NB4 (cell line): ENCODE measurements at places on chromosomes 11 and 22.

DNA sequence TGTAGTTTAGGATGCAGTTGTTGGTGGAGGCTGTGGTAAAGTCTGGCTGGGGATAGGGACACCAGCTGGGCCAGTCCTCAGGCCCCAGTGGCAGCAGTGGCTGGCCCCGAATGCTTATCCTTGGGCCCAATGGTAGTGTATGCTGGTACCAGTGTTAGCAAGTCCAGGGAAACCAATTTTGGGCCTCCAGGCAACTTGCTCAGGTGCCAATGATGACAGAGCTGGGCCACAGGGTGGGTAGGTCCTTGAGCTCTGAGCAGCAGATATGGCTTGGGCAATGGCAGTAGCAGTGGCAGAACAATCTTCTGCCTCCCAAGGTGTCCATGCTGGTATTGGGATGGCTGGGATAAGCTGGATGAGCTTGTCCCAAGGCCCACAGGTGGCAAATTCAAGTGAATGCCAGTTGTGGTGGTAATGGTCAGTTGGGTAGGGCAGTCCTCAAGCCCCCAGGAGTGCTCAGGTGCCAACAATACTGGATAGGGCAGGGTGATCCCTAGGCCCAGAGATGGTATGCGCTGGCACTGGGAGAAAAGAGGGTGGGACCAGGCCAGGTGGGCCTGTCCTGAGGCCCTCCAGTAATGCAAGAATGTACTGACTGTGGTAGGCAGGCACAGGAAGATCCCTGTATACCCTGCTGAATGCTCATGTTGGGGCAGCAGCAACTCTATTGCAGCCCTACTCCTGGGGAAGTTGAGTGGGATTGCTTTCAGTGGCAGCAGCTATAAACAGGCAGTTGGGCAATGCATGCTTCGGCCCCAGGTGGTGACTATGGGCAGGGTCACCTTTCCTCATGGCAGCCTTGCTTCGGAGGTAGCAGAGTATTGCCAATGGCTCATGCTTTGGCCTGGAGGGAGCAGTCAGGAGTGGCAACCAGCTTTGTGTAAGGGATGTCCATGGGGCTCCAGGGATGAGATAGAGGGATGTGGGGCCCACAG is 54.7 kb downstream of the KCNQ1OT1 start:
- DNase-seq: no peak

DNA sequence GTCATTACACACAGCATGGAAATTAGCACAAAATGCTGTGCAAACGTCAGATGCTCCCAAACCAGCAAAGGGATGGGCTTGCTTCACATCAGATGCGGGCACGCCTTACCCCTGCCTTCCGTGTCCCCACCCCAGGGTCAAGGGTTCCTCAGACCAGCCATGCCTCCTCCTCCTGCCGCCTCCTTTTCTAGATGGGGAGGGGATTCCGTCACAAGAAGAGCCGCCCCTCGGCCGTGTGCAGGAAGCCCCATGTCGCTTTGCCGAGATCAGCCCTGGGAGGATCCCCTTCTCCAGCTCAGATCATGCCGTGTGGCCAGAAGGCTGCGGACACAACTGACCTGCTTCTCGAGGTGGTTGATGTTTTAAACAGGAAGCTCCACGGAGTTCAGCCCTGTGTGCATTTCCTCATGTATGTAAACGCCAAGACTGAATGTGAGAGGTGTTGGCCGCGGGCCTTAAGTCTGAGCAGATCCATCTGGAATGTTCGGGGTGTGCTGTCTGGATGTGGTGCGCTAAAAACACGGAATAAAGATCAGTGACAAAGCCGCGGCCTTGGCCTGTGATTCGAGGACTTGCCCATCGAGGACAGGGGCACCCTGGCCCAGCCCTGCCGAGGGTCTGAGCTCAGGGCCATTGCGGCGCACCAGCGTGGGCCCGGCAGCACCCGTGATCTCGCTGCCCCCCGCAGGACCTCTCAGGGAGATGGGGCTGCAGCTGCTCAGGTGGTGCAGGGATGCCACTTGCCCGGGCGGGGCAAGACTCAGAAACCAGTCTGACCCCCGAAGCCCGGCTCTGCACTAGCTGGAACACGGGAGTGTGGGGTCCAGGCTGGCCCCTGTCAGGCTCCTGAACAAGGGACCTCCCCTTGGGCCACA is 412.9 kb downstream of the TBC1D22A start:
- DNase-seq: no peak

DNA sequence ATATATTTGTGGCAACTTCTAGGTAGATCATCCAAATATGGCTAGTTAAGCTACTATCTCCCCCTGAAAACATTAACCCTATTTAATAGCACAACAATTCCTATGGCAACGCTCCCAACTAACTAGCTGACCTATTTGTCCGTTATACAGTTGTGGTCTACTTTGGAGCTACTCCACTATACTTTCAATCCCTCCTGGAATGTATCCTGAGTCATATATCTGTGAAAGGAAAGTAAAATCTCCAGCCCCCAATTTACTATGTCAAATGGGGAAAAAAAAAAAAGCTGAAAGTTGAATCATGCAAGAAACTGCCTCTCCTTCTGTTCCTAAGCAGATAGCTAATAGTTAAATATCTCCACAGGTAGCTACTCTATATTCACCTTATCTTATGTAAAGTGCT is 128.5 kb downstream of the CD44 start:
- no peak for DNase-seq

GRCh38 chr22:20413217-20414058 is 19.5 kb downstream of the ZNF74 start:
- no peak for DNase-seq

DNA sequence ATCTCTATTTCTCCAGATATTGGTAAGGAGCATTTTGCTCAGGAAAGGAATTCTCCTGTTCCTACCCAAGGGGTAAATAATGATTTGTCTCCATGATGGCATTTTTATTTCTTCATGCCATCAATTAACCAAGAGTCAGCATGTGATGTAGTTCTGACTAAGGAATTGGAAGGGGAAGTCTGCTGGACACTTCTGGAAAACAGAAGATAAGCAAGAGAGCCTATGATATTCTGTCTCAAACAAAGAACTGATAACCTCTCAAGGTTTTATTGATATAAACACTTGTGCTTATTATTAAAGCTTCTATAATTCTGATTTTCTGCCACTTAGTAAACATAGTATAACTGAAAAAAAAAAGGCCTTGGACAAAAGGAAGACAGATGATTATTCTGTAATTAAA is 673.0 kb upstream of the CHORDC1 start:
- no peak for DNase-seq

DNA sequence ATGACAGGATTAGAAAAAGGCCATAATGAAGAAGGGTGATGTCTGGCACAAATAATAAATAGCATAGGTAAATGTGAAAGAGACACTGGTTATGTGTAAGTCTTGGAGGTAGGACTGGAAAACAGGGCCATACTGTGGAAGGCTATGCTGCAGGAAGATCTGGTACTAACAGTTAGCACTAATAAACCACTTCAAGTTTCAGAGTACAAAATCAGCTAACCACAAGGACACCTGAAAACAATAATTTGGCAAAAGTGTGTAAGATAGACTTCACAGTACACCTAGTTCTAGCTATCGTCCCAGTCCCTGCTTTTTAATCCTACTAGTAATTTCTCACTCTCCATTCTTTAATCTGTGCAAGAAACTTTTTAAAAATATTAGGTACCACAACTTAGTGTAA is 44.3 kb downstream of the CWF19L2 start:
- DNase-seq: no peak

DNA sequence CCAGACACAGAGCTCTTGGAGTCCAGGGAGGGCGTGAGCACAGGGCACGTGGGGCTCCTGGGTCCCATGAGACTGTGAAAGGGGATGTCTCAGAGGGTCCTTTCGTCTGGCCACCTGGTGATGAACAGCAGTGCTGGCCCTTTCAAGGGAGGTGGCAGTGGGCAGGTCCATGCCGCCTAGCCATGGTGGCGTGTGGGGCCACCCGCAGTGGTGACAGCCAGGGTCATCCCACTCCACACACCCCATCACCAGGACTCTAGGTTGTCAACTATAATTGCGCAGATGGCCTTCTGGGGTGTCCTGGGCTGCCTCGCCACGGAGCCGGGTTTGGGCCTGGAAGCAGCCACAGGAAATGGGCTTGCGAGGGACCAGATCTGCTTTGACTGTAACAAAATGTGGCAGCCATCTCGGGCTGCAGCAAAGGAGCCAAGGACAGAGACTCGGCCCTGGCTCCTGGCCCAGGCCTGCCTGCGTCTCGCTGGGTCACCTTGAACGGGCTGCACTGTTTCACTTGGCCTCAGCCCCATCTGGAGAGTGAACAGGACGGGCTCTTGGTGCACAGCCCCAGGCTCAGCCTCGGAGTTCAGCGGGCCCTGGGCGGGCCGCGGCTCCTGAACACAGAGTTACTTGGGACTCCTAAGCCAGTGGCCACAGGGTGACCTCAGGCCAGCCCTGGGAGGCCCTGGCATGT is 1350.5 kb downstream of the BRD1 start:
- DNase-seq: no peak

GRCh38 chr22:19407649-19408606 is 23.6 kb downstream of the HIRA start:
- DNase-seq: no peak

- no peak for DNase-seq
These were observed 5.0 kb downstream of the TP53I11 start for GRCh38 chr11:44945666-44946065.

- no peak for DNase-seq
These were observed 30.6 kb upstream of the PIK3C2A start for GRCh38 chr11:17238377-17238776.

DNA sequence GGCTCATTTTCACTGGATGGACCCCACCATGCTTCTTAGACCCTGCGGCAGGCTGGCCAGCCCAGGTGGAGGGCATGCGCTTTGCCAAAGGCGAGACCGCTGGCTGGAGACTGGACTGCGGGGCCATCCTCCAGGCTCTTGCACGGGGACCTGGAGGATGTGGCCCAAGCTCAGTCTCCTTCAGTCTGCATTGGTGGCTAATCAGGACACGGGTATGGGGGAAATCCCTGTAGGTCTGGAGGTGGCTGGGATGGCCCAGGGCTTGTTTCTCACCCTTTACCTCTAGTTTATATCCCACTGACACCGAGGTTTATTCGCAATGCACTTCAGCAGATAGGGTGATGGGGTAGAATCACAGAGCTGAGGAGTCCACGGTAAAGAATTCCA is 45.0 kb downstream of the BCR start:
- no peak for DNase-seq

DNA sequence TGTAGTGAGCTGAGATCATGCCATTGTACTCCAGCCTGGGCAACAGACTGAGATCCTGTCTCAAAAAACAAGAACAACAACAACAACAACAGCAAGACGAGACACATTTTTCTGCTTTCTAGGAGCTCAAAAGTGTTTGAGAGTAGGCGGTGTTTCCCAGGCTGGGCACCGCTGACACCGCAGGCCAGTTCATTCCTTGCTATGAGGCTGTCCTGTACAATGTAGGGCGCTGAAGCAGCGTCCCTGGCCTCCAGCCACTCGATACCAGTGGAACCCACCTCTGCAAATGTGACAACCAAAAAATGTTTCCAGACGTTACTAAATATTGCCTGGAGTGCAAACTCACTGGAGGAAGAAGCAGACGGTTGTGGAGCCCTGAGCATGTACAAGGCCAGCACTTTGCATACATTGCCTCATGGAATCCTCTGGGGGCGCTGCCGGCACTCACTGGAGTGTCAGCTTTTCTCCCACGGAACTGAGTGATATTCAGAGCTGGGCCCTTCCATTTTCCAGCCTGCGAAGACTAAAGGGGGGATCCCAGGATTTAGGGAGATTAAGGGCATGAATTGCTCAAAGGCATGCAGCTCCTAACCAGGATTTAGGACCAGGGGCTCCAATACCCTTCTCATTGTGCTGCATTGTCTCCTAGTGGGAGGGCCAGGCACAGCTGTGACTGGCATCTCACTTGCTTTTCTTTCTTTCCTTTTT is 5.8 kb upstream of the MIEF1 start:
- peak; percentile 80 for DNase-seq

- no peak for DNase-seq
These were observed 28.1 kb downstream of the SBF2 start for GRCh38 chr11:10265936-10266335.

DNA sequence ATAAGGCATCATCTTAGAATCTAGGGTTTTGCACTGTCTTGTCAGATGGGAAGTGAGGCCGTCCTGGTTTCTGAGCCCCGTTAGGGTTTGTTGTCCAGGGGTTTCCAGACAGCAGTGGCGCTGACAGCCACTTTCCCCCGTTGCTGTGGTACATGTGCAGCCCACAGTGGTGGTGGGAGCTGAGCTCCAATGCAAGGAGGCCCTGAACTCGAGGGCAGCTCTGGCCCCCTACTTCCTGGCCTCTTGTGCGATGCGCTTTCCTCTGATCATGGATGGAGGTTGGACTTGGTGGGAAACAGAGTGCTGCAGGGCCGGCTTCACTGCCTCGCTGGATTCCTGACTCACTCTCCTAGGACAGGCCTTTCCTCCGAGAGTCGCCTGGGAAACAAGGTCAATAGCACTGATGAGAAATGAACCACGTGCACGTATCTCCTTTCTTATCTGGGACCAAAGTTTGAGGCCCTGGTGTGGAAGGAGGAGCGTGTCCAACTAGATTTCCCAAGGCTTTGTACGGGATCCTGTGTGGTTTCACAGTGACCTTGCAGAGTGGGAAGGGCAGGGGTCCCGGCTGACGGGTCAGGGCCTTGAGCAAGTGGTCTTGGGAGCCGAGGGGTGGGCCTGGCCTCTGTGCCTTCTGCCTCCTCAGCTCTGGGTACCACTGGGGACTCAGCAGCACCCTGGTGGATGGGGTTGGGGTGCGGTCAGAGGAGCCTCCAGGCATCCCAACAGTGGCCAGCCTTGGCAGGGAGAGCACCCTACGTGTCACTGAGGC is 3.7 kb downstream of the PHRF1 start:
- DNase-seq: no peak

DNA sequence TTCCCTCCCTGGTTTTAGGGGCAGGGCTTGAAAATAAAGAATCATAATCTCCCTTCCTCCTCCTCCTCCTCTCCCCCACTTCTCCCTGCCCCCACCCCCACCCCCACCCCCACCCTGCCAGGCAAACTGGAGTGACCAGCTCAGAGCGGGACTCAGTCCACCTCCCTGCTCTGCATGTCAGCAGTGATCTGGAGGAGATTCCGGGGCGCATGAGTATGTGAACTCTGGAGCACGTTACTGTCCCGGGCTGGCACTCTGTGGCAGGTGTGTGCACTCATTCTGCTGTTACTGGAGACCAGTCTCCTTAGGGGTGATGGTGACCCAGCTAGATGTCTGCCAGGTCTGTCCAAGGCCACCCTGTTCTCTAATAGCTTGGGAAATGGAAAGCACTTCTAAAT is 33.9 kb downstream of the MARK2 start:
- no peak for DNase-seq
